ENCODE measurements at places on chromosomes 7 and 10.

DNA sequence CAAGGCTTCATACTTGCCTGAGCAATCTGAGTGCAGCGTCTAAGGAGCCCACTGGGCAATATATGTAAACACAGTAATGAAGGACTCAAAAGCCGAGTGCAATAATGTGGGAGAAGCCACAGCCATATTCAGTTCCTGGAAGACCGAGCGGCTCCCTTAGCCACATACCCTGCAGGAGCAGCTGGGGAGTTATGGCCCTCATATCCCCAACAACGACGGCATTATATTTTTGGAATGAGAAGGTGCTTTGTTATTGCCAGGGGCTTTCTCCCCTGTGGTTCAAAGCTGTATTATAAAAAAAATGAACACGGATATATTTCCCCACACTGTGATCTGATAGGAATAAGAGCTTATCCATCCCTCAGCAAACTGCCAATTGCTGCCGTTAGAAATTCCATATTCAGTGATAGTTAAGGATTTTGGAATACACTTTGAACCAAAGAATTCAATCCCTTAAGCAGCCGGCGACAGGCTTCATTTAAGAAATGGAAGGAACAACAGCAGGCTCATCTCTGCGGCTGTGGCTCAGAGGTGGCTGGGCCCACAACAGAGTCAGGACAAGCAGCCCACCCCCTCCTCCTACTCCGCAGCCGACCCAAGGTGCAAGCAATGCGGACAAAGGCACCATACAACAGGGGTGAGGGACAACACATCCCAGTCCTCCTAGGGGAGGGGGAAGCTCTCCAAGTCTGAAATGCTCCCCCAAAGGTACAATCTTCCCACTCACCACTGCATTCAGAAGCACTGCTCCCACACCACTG, 77.2 kb downstream of the TNS3 start:
- DNase-seq, result no peak

DNA sequence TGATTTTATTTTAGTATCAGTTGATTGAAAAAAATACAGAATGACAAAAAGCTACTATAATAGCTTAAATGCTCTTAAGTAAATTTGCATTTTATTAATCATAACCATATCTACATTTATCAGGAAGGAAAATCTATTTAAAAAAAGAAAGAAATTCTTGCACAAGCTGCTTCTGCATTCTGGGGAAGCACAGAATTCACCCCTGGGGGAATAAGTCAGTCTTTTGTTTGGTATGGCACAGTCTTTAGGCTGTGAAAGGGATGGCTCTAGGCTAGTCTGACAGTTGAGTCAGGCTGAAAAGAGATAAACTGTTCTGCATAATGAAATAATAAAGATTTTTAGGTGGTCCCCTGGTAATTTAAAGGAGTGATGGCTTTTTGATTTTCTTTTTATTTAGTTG, 37.9 kb downstream of the HTR7 start:
- no peak for DNase-seq

GRCh38 chr7:85423209-85423895, 236.5 kb upstream of the SEMA3D start:
- no peak for DNase-seq

DNA sequence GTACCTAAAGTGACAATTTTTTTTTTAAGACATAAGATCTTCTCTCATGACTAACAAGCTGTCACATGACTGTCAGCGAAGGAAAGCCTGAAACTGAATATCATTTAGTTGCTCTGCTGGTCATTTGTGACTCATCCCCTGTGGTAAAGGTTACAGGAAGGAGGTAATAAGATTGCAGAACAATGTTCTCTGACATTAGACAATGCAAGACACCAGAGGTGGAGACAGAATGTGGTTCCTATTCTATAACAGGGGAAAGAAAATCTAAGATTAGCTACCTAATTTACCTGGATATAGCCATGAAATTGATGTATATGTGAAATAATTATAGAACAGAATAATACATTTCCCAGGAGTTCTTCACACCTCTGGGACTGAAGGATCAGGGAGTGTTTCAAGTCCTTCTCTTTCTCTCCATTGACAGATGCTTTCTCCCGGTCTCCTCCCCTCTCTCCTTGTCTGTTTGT, 47.7 kb downstream of the LRGUK start:
- peak; percentile 73 for DNase-seq

DNA sequence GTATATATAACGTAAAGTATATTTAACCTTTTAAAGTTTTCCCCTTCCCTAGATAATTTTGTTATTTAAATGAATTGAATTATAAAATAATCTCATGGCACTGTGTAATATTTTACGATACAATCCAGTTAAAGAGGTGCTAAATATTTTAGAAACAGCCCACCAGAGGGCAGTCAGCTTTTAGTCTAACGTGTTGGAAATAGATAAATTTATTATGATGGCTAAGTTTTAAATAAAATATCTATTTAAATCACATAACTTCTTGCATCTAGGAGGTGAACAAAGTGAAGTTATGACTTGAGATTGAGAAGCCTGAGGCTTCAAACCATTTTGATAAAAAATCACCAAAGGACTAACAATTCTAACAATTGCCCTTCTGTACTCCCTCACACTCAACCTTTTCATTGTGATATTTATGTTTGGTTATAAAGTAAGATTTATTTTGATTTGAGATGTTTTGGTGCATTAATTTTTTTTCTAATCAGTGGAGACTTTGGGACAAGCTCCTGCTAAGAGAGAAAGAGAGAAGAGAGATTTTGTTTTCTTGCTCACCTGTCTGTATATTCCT, 171.5 kb upstream of the SP4 start:
- DNase-seq, result peak; percentile 23

DNA sequence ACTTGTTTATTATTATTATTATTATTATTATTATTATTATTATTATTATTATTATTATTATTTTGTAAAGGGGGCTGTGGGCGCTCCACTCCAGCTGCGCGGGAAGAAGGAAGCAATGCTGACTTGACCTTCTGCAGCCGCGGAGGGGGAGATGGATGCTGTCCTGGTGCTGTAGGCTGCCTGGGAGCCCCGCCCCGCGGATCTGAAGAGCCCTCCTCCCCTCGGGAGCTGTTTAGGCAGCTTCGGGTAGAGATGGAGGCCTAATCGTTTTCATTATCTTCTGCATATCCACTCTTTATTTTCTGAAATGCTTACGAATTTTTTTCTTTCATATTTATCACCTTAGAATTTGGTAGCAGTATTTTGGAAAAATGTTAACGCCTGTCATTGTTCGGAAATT, 101.2 kb upstream of the KLF6 start:
- no peak for DNase-seq

- no peak for DNase-seq
Measured at GRCh38 chr7:116842371-116842770, 20.0 kb upstream of the CAPZA2 start.

GRCh38 chr10:69480068-69480412, 28.8 kb downstream of the TSPAN15 start:
- DNase-seq, result no peak

DNA sequence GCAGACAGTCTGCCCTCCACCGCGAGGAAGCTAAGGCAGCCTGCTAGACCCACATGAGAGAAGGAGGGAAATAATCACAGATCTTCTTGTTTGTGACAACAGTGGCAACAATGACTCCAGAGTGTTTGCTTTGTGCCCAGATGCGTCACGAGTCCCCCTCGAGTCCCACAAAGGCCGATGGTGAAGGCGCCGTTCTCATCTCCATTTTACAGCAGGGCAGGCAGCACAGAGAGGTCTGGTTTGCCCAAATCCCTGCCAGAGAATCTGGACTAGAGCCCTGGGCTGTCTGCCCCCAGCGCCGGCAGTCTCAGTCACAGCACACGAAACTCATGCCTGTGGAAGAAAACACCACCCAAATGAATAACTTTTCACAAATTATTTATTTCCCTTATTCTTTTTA, 38.1 kb downstream of the KIAA1549 start:
- no peak for DNase-seq

DNA sequence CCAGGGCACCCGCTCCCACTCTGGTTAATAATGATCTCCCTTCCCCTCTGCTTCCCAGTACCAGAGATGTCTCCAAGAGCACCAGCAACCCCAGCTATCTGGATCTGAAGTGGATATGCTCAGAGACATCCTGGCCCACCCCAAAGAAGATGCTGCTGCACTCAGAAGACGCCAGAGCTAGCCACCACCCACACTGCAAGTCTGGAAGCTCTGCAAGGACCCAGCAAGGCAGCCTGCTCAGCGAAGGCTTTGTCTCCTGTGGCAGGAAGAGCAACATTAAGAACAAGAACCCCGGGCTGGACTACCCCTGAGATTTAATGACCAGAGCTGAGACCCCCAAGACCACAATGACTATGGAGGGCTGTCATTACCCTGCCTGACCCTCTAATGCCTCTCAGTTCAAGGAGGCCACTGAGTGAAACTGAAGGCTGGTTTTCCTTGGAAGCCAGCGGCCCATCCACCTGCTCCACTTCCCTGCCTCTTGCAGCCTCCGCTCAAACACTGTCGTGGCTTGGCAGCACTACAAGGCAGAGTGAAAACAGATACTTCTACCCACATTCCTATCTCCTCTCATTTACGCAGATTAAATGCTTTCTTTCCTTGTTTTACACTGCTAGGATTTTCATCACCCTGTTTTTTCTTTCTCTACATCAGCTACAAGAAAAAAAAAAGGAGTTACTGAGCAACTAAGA, 202.2 kb downstream of the SNX10 start:
- no peak for DNase-seq

DNA sequence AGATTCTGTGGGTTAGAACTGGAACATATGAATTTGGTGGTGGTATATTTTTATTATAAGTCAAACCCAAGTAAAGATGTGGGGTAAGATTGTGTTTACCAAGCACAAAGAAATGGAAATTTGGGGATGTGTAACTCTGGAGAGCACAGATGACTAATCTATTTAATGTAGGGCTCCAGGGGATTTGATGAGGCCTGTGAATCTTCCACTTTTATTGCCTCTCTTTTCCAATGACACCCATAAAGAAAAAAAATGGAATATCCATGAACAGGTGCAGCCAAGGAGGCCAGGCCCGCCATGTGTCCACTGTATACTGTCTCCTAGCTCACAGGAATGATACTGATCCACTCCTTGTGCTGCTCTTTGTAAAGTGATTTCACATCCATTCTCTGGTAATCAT, 2.8 kb downstream of the SRGN start:
- no peak for DNase-seq

GRCh38 chr10:22893781-22894180, 34.1 kb upstream of the ARMC3 start:
- no peak for DNase-seq

- no peak for DNase-seq
Measured at GRCh38 chr10:72034040-72034499, 54.3 kb downstream of the SPOCK2 start.

DNA sequence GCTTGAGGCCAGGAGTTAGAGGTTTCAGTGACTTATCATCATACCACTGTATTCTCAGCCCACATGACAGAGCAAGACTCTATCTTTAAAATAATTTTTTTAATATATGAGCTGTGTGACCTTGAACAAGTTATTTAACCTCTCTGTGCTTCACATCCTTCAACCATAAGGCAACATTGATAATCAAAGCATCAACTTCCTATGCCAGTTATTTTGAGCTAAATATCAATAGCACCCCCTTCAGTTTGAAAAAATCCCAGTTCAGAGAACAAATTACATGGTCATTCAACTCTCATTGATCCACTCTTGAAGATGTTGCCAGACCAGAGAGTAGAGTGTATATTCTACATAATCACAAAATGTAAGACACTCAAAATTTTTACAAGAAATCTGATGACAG, 53.0 kb downstream of the ASNS start:
- DNase-seq, result no peak

- no peak for DNase-seq
Measured at GRCh38 chr7:17586711-17587110, 288.3 kb downstream of the AHR start.

DNA sequence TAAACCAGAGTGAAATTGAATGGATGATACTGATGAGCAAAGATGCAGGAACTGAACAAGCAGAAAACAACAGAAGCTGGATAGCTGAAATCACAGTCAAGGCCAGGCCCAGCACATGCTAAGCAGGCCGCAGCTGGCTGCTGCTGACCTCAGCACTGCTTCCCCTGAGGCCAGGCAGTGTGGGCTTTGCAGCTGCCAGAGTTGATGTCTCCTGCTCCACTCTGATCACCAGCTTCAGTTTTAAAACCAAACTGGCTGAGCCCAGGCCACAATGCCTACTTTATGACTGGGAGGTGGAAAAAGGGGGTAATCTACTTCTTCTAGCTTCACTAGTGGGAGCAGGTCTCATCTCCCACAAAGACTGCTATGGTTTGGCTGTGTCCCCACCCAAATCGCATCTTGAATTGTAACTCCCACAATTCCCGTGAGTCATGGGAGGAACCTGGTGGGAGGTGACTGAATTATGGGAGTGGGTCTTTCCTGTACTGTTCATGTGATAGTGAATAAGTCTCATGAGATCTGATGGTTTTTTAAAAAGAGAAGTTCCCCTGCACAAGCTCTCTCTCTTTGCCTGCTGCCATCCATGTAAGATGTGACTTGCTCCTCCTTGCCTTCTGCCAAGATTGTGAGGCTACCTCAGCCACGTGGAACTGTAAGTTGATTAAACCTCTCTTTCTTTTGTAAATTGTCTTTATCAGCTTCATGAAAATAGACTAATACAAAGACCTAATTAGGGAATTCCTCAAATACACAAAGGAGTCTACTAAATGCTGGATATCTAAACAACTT, 136.4 kb upstream of the ITGB1 start:
- DNase-seq, result no peak

DNA sequence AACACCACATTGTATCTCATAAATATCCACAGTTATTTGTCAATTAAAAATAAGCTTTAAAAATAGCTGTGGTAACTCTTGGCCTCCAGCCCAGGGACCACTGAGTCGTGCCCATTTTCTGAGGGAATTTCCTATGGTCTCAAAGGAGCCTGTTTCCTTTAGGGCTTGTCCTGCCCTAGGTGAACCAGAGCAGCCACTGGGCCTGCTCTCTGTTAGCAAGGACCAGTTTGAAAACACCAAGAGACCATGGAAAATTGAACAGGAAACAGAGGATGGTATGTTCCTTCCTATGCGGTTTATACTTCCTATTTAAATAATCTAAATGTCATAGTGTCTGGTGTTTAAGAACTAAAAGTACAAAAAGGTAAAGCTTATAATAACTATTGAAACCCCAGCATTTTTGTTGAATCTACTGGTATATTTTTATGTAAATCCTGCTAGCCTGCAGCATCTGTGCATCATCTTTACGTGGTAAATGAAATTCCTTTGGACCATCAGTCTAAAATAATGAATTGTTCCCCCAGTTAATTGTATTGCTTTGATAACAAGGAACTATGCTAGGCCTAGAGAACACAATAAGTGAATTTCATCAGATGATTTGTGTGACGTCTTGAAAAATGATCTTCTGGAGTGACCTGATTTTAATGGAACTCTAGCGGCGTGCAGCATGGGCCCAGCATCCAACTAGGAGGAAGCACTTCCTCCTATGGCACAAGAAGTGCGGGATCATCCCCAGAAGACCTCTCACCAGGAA, 333.7 kb downstream of the GFRA1 start:
- no peak for DNase-seq

DNA sequence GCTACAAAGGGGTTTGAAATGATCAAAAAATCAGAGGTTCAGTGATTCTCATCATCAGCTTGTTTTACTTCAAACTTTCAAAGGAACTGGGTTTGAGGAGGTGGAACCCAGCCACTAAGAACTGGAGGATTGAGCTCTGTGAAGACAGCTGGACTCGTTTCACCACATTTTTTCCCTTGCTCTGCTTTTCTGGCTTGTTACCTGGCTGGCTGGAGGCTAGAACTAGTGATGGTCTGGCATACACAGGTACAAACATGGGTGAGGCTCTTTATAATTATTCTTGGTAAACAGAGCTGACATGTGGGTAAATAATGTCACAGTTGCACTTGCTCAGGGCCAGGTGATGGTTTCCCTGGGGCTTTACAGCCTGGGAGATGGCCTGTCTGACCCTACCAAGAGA, 352.5 kb downstream of the FGFR2 start:
- no peak for DNase-seq

GRCh38 chr7:152176797-152177196, 151.3 kb downstream of the GALNT11 start:
- DNase-seq, result no peak
